ENCODE measurements at places on chromosomes 1 and 21. TPM values are rescaled to one million over a fixed set of nuclear protein-coding genes. Genes with fewer than 3 reads are reported as not detected.
A peak's percentile ranks its signal among the peaks of the same experiment; 100 is the strongest.

DNA sequence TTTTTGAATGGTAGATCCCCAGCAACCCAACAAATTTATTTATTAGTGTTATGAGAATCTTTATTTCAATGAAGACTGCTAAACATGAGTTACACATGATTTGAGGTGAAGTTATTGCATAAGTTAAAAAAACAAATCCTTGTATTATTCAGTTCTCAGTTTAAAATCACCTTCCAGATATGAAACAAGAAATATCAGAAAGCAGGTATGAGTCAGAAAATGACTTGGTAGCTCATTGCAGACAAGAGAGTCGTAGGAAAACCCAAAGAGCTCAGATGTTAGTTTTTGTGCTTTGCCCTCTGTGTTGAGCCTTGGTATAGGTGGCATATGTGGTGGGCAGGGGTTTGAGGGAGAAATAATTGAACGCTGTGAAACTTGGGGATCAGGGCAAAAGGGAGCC lies 339.4 kb downstream of the BRINP3 start:
- no peak overlapping the region for H3K27ac ChIP-seq
- DNase-seq: no peak
- H3K4me3 ChIP-seq: no peak overlapping the region
- no peaks in the 10 kb centered on the region for H3K4me1 ChIP-seq
- no peaks in the 10 kb centered on the region for H3K36me3 ChIP-seq

- H3K27ac ChIP-seq: no peak overlapping the region
- no peaks in the 10 kb centered on the region for H3K27me3 ChIP-seq
- H3K4me3 ChIP-seq: no peak overlapping the region
- no peaks in the 10 kb centered on the region for H3K36me3 ChIP-seq
Observed at GRCh38 chr1:212918824-212919223, 31.5 kb upstream of the VASH2 start.

- H3K36me3 ChIP-seq: no peaks in the 10 kb centered on the region
- peaks cover 44% of the 10 kb centered on the region for H3K4me1 ChIP-seq
- no peak overlapping the region for H3K4me3 ChIP-seq
- no peak for DNase-seq
Observed at GRCh38 chr1:18948048-18948912, 8.2 kb downstream of the IFFO2 start.

OR10K2 gene
- polyA plus RNA-seq: not detected

- H3K4me1 ChIP-seq: no peaks in the 10 kb centered on the region
- no peak overlapping the region for H3K27ac ChIP-seq
- H3K27me3 ChIP-seq: no peaks in the 10 kb centered on the region
- DNase-seq: no peak
- H3K4me3 ChIP-seq: no peak overlapping the region
Observed at GRCh38 chr1:63827411-63828321, 53.8 kb downstream of the ROR1 start.

DNA sequence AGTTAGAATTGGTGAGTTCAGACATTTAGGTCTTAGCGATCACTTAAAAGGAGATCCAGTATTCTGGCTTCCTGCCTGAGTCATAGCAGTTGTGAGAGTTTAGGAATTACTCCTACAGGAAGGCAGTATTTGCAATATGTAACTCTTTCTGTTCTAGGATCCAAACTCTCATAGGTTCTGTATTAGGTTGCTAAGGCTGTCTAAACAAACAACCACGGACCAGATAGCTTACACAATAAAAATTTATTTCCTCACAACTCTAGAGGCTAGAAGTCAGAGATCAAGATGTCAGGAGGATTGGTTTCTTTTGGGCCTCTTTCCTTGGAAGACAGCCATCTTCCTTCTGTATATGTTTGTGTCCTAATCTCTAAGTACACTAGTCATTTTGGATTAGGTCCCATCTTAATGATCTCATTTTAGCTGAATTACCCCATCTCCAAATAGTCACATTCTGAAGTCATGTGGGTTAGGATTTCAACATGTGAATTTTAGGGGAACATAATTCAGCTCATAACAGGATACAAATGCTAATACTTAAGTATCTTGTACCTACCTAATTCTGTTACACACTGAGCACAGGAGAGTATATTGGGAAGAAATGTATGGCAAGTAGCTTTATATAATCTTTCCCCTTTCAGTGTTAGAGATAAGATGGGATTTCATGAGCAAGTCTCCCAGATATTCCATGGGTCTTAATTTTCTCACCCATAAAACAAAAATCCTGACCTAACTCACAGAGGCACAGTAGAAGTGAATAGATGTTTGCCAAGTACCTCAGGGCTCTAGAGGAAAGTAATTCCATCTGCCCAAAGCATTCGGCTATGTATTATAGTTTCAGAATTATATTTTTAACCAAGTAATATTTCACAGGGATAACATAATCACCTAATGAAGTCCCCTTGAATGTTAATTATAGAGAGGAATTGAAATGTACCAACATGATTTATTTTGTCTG lies 144.4 kb downstream of the PTBP2 start:
- no peaks in the 10 kb centered on the region for H3K27me3 ChIP-seq
- H3K27ac ChIP-seq: peak overlapping the region; percentile 35
- H3K4me1 ChIP-seq: peaks cover 10% of the 10 kb centered on the region
- H3K4me3 ChIP-seq: no peak overlapping the region
- no peaks in the 10 kb centered on the region for H3K36me3 ChIP-seq
- peak; percentile 81 for DNase-seq

DNA sequence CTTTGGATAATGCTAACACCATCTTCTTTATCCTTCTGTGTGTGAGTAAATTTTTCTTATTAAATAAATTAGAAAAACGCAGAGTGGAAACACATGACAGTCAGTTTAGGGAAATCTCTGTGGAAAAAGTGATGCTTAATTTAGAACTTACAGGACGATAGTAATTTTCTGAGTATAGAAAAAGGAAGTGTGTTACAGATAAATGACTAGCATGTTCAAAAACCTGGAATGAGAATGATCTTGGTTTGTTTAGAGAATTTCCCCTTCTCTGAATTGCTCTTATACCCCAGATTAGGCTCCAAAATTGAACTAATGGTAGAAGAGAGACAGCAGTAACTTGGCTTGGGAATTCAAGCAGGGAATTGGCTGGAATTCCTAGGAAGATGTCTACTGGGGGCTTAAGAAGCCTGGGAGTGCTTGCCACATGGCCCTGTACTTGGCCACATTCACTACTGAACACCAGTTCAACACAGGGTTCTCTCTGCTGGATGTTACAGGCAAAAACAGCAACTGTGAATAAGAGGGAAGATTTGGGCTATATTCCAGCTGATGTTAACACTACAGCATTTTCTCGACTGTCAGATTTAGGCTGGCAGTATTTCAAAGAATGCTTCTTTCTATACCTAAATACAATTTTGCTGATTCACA lies 1004.2 kb downstream of the TTLL7 start:
- H3K36me3 ChIP-seq: no peaks in the 10 kb centered on the region
- H3K27me3 ChIP-seq: no peaks in the 10 kb centered on the region
- no peak for DNase-seq
- H3K27ac ChIP-seq: no peak overlapping the region
